ENCODE measurements at places on chromosomes 7 and 10.

- DNase-seq = no peak
Measured at GRCh38 chr10:88557658-88558057, 25.5 kb downstream of the RNLS start.

- DNase-seq = no peak
Measured at GRCh38 chr10:34864149-34865067, 49.3 kb upstream of the PARD3 start.

DNA sequence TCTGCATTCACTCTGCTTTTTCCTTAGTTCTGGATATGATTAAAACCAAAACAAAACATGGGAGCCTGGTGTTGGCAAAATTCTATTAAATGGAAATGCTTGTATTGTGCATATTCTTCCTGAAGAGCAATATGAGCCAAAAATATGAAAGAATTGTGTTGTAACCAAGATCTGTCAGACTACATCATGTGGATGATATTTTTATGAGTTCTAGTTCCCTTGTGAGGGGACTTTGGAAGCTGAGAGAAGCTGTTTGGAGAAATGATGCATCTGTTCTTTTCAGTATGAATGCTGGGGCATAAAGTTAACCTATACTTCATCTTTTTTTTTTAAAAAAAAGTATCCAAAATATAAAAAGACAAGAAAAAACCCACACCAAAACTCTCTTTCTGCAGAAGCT is 782.7 kb downstream of the ANKRD7 start:
- no peak for DNase-seq

DNA sequence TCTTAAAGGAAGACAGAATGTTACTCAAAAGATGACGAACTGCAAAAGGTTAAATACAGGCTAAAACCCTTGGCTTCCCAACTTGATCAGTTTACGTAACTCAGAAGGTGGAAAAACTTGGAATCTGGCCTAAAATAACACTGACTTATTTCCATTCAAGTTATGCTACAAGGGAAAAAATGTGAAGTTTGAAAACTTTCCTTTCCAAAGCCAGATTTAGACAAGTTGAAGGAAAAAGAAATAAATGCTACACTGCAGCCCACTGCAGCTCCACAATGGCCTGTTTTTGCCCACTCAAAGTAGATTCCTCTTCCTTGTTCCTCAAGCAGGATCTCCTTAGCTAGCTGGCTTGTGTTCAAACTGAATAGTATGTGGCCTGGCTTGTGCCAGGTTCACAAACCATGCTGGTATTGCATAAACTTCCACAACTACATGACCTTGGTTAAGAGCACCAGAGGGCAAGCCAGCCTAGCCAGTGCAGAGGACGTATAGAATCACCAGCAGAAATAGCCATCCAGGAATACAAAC is 166.2 kb downstream of the CPEB3 start:
- peak; percentile 11 for DNase-seq

DNA sequence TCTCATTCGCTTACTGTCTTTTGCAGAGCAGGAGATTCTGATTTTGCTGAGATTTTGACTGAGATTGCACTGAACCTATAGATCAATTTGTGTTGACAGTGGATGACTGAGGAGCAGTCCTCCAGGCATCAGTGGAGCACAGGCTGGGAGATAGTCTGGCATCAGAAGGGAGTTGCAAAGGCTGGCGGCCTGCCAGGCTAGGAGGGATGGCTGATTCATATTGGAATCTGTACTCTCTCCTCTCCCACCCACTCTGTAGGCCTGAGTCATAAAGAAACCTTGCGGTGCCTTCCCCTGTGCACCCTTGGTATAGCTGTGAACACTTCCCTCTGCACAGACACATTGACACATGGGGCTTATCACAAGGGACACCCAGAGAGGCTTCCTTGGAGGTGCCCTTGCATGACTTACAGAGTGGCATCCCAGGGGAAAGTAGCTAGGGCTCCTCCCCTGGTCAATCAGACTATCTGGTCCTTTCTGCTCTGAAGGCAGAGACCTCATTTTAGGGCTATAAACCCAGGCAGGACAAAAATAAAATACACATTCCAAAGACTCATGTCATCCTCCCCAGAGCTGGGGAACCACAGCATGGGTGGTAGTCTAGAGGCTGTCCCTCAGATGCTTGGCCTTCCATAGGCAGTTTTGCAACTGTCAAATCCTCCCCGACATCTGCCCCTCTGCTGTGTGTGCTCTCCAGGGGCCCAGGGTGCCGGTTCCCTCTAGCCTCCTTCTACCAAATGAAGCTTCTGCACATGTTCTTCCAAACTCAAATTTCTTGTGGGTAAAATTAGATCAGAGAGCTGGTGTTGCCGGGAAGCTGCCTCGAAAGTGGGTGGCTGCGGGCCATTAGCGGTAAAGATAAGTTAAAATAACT is 37.4 kb upstream of the EEPD1 start:
- DNase-seq = peak; percentile 97

GRCh38 chr7:133704453-133704852 is 422.7 kb upstream of the LRGUK start:
- no peak for DNase-seq

GRCh38 chr7:151429560-151430331 is 10.2 kb downstream of the CRYGN start:
- peak; percentile 65 for DNase-seq

DNA sequence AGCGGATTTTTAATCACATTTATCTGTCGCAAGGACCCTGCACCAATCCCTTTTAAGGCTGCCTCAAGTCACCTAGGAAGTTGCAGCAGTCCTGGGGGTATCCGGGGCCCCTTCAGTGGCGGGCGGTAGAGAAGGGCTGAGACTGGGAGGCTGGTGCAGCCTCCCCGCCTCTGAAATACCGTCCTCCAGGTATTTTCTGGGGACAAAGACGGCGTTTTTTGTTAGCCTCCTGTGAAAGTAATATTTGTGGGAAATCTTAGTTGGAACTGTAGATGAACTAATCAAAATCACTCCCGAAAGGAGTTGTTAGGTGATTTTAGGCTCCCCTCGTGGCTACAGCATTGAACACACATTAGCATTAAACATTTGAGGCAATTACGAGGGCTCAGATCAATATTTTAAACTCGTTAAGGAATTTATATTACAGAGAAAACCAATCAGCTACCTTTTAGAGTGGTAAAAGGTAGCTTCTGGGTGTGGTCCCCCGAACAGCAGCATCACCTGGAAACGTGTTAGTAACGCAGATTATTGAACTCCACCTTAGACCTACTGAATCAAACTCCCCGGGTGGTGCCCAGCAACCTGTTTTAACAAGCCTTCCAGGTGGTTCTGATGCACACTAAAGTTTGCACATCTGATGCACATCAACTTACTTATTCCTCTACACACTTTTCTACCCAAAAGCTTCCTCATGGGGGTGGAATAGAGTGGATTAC is 530 bp upstream of the ANXA7 start:
- DNase-seq = peak; percentile 39

DNA sequence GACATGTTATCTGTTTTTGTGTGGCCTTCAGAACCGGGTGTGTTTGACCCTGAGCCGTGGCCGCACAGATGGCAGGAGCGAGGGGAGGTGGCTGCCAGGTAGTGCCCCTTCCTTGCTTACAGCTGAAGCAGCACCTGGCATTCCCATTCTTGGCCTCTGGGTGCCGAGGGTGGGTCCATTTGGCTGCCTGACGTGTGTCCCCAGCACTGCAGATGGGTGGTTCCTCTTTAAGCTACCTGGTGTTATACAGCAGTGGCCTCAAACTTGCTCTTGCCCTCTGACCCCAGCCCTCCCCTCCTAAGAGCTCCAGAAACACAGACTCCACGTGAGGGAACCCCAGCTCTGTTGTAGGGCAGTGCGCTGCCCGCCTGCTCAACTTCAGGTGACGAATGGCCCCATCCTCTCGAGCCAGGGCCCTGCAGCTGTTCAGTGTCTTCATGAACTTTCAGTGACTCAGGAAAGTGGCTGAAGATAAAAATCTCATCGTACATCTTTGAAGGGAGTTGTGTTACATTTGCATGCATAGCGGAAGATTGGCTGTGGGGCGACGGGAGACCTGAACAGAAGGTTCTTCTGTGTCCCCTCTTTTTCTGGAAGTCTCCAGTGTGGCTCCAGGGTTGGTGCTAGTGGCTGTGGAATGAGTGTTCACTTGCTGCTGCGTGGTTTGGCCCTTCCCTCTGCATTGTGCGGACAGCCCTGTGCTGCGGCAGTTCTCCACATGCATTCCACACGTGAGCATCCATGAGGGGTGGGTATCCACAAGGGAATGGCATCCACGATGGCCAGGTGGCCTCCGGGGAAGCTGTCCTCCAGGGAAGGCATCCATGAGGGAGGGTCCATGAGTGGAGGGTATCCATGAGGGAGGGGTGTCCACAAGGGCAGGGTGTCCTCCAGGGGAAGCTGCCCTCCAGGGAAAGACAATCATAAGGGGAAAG is 91.6 kb downstream of the INPP5A start:
- no peak for DNase-seq

DNA sequence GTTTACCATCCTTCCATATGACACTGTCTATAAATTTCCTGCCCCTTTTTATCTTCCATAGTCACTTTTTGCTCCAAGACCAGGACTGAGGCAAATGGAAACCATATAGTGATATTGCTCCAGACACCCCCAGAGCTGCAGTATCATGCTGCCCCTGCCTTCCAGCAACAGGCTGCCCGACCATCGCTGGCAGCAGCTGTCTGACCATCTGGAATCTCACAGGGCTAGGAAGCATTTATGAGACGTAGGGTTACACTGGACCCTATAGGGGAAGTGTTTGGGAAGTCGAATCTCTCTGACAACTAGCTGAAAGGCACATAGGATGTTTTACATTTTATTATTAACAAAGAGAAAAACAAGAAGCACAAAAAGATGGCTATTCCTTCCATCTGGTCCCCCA is 19.4 kb downstream of the ENO4 start:
- no peak for DNase-seq

- DNase-seq = no peak
Measured at GRCh38 chr7:126699707-126700106, 553.0 kb downstream of the GRM8 start.

DNA sequence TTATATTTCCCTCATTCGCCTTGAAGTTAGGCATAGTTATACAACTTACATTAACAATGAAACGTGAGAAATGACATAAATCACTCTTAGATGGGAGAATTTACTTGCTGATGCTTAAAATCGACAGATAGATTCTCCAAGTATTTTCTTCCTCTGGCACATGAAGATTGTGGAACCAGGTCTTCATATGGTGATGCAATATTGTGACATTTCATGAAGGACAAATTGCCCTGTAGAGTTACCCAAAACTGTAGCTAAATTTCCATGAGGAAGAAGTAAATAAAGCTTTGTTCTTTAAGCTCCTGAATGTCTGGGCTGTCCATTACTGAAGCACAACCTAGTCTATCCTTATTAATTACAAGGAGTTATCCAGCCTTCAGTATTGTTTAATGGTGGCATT is 353.1 kb downstream of the THSD7A start:
- DNase-seq = no peak

DNA sequence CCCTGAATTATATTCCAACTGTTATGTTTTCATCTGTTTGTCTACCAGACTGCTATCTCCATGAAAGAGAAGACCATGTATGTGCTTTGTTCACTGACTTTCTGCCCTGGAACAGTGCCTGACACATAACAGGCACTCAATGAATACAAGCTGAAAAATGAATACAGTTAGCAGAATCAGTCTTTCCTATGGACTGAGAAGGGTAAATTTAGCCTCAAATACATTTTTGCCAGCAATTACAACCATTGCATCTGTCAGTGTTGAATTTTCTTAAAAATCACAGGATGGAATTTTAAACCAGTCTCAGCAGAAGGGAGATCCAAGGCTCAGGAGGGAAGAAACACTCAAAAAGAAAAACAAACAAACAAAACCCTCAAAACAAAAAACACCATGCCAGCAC is 1018.1 kb downstream of the XPNPEP1 start:
- no peak for DNase-seq

DNA sequence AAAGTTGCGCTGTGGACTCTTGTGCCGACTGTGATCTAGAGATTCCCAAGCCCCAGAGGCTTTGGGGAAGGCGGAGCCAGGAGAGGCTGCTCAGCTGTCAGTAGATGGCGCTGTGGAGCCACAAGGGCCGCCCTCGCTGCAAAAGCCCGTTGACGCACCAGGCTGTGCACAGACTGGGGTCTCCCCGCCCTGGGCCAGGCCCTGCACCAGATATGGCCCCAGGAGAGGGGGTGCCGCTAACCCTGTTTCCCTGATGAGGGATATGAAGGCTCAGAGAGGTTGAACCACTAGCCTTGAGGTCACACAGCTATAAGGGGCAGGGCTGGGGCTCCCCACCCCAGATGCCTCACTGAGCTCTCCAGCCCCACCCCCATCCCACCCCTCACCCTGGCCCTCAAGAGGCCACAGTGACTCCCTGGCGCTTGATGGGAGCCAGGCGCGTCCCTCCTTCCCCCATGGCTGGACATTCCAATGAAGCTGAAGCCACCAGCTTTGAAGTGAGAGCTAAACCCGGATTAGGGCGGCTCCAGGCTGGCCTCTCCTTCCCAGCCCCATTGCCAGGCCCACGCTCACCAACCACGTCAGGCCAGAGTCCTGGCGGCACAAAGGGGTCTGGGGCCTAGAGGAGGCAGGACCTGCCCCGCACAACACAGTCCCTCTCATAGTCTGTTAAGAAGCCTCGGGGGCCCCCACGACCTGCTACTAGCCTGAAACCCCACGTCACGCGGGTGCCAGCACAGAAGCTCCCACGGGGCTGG is 26.4 kb downstream of the MYL10 start:
- peak; percentile 89 for DNase-seq

GRCh38 chr7:42143711-42144600 is 93.1 kb downstream of the GLI3 start:
- DNase-seq = no peak

DNA sequence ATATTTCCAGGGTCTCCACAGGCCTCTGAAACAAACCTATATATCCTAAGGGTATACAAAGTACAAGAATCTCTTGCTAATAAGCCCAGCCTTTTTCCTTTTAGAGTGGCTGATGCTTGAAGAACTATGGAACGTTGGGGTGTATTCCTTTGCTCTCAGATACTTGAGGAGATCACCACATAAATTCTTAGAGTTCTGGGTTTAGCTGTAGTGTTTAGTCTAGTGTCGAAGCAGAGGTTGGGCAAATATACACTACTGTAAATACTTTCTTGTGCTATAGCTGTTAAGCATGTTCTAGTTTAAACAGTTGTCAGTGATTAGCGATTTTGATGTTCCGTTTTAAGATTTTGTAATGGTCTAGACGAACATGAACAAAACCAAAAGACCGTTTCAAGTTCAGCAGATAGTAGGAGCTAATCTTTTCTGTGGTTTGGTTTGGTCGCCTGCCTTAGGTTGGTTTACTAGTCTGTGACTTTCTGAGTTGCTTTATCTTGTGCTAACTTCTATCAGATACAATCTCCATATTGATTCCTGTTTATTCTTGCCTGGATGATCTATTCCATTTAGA is 229.6 kb downstream of the NSUN6 start:
- no peak for DNase-seq
